G401 (cell line): ENCODE measurements at places on chromosomes 5 and 9.

DNA sequence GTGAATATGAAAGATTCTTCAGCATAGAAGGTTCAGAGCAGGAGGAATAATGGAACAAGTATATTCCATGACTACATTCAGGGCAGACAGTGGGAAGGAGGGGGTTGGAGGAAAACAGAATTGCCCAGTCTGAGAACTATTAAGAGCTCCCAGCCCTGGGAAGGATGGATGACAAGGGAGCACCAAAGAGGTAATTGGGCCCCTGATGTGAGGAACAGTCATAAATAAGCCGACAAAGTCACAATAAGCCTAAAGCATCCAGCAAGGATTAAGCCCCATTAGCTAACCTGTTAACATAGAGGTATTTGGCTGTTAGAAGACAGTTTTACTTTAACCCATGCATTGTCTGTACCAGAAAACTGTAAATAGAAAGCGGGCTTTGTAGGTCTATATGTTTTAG lies 348.7 kb upstream of the SEMA6A start:
- no peak for DNase-seq

DNA sequence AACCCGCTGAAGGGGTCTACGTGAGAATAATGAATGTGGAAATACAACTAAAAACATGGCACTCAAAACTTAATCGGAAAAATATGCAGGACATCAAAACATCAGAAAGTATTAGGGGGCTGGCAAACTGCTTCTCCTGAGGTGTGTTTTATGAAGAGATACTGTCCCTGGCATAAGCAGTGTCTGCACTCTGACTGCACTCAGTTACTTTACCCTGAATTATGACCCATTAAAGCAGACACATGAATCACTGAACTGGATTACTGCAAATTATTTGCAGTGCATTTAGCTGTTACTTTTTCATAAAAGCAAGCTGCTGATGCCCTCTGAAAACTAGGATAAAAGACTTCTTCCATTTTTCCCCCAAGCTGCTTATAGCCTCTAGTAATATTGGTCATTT lies 164.9 kb downstream of the AP3B1 start:
- DNase-seq = no peak

DNA sequence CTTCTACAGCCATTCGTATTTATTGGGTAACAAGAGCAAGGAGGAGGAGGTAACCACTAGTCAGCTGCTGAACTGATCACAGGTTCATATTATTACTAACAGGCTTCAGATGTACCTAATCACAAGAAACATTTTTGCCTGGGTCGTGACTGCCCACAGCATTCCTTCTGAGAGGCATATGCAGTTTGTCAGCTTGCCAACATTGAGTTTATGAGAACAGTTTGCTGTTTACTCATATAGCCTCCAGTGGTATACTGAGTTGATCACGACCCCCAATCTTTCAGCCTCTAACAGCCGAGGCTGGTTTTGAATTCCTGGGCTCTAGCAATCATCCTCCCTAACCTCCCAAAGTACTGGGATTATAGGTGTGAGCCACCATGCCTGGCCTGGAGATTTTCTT lies 693.6 kb downstream of the TLE1 start:
- no peak for DNase-seq

GRCh38 chr5:73391441-73391881 lies 57.1 kb downstream of the FOXD1 start:
- DNase-seq = no peak

DNA sequence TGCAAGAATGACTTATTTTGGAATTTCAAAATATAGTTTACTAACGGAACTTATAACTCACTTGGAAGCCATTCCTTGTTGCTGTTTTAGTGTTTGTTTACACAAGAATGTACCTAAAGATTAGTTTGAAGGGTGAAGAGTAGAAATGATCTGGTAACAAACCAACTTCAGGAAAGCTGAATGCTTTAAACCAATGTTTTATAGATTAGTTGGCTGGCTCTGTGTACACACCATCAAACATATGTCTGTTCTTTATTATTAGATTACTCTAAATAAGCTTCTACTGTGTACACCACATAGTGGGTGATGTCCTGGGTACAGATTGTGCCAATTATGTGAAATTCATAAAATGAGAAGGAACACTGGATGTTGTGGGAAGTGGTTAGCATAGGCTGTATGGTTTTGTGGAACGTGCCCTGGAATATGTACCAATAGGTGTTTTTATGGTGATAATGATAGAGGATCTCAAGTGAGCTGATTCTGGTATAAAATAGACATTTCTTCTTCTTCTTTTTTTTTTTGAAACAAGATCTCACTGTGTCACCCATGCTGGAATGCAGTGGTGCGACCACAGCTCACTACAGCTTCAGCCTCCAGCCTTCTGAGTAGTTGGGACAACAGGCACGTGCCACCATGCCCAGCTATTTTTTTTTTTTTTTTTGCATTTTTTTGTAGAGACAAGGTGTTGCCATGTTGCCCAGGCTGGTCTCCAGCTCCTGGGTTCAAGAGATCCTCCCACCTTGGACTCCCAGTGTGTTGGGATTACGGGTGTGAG lies 109.3 kb upstream of the DHFR start:
- DNase-seq = no peak

DNA sequence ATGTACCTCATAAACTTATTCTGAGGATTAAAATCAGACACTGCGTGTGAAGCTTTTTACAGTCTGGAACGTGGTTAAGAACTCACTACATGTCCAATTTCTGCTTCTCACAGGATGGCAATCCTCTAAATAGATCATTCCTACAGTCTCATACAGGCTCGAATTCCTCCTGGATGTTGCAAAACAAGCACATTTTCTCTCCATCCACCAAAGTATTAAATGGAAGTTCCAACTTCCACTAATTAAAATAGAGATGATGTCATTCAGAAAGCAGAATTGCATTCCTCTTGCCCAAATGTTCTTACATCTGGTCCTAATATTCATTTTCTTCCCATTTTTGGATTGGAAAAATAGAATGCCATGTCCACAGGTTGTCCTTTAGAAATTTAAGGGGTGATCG lies 145.5 kb upstream of the PCA3 start:
- DNase-seq = no peak

DNA sequence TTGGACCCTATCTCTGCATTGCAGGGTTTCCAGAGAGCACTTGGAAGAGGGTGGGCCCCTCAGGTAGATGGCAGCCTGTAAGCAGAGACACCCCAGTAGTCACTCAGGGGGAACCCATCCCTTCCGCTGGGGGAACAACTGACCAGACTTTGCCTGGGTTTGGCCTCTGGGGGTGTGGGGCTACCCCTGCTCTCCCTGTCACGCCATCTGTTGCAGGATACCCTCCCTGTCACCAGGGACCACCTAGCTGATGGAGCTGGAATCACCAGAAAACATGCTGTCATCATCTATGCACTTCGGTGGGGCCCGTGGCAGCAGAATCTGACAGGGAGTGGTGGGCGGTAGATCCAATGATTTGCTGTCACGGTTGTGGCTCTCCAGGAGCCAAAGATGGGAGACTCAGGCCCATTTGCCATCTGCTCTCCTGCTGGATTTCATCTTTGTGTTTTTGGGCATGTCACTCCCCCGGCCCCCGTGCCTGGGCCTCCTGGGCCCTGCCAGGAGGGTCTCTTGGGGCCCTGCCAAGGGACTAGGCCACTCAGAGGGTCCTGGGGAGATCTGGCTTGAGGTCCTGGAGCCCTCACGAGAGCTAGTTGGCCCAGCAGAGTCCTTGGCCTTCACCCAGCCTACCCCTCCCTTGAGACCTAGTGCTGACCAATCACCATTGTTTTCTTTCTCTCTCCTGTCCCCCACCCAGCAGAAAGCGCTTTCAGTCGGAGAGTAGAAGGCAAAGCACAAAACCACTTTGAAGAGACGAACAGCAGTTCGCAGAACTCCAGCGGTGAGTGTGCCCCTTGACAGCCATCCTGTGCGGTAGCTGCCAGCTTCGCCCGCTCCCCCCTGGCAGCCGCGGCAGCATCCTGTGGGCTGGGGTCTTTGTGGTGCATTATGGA lies 45.9 kb downstream of the AMBP start:
- DNase-seq = no peak

GRCh38 chr5:43415935-43416802 lies 4.0 kb upstream of the CCL28 start:
- DNase-seq = no peak

DNA sequence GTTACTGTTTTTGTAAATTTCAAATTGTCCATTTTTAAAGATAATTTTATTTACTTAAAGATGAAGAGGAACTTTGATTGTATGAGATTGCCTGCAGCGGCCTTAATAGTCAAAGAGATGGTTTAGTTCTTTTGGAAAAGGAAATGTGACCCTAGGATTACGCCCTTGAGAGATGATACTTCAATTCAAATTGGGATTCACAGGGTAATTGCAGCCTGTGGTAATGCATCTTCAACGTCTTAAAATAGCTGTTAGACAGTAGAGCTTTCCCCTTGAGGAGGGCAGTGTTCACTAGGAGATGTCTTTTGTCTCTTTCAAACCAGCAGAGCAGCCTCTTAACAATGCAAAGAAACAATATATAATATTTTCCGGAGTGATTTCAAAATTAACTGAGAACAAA lies 127.1 kb downstream of the TAF11L14 start:
- DNase-seq = no peak

DNA sequence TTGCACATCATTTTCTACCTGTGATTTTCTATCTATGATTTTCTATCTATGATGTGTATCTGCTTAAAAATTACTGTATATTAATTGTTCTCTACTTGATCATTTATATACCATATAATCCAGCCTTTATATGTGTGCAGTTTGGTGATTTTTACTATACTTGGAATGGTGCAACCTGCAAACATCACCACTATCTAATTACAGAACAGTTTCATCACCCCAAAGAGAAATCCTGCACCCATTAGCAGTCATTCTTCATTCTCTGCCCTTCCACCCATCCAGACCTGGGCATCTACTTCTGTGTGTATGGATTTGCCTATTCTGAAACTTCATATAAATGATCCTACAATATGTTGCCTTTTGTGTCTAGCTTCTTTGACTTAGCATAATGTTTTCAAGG lies 51.3 kb downstream of the CARTPT start:
- no peak for DNase-seq

- no peak for DNase-seq
Observed at GRCh38 chr9:128722380-128723351, 1.3 kb downstream of the ZDHHC12 start.

- no peak for DNase-seq
Observed at GRCh38 chr9:112809351-112809848, 58.8 kb downstream of the SNX30 start.

GRCh38 chr5:116488356-116489041 lies 86.1 kb downstream of the SEMA6A start:
- DNase-seq = no peak

GRCh38 chr5:143649937-143650621 lies 161.9 kb upstream of the HMHB1 start:
- peak; percentile 49 for DNase-seq

- peak; percentile 20 for DNase-seq
Observed at GRCh38 chr5:59832577-59833301, 60.8 kb downstream of the PDE4D start.

GRCh38 chr5:157371655-157372471 lies 88.2 kb upstream of the NIPAL4 start:
- no peak for DNase-seq

DNA sequence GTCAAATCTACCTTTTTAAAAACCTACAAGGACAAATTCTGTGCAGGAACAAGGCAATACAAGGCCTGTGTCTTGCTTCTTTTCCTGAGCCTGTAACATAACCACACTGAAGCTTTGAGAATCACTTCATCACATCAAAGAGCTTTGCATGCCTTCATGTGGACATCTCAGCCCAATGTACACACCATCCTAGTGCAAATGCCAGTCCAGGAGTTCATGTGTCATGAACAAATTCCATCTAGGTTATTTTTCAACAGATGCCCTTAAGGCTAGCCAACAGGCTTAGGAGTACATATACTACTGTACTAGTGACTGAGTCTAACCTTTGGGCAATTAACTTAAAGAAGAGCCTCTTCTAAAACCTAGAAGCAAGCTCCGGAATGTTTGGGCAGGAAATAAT lies 106.4 kb downstream of the CDH10 start:
- no peak for DNase-seq

GRCh38 chr5:160159991-160160792 lies 40.9 kb upstream of the PWWP2A start:
- peak; percentile 73 for DNase-seq

DNA sequence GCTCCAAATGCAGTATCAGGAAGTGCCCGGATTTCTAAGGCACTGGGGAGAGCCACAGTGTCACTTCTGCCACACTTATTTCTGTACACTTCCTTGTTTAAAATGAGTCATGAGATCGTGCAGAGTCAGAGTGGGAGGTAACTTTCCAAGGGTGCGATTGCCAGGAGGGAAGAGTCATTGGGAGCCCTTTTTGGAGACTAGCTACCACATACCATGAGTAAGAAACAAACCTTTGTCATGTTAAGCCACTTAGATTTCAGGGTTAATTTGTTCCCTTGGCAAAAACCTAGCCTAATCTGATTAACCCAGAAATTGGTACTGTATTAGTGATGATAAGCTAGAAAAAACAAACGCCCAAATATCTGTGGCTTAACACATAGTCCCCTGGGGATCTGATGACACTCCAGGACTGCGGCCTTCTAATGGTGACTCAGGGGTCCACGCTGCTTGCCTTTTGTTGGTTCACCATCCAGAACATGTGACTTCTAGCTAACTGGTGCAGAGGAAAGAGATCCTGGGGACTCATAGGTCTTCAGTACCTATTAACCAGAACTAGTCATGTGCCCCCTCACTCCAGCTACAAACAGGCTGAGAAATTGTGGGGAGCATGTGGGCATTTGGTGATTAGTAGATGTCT lies 48.6 kb upstream of the TLE1 start:
- DNase-seq = no peak

DNA sequence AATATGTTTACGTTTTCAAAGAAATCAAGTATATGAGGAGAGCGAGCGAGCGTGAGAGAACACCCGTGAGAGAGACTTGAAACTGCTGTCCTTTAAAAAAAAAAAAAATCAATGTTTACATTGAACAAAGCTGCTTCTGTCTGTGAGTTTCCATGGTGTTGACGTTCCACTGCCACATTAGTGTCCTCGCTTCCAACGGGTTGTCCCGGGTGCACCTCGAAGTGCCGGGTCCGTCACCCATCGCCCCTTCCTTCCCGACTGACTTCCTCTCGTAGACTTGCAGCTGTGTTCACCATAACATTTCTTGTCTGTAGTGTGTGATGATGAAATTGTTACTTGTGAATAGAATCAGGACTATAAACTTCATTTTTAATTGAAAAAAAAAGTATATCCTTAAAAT lies 97.0 kb downstream of the PDE6A start:
- DNase-seq = no peak

GRCh38 chr9:15738011-15738410 lies 185.2 kb downstream of the CCDC171 start:
- DNase-seq = no peak
